ENCODE measurements at places on chromosomes 4 and X.

DNA sequence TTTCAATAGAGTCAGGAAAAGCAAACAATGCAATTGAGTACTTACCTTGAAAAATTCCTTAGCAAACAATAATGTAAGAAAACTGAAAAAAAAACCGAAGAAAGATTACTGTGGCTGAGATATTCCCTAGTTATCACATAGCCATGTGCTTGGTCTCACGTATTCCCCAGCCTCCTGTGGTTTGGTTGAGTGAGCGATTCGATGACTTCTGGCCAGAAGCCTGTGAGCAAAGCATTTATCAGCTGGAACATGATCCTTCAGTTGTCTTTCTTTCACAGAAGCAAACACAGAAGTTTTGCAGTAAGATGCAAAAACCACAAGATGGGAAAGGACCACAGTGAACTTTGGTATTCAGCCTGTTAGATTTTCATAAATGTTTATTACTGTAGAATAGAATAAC lies 1754.3 kb upstream of the AGA start:
- no peak for DNase-seq

- no peak for DNase-seq
These were observed 147.5 kb downstream of the DLG3 start for GRCh38 chrX:70592091-70592490.

GRCh38 chr4:15333692-15334633 lies 93.9 kb upstream of the C1QTNF7 start:
- DNase-seq = no peak

- no peak for DNase-seq
These were observed 1847.5 kb upstream of the IGFBP7 start for GRCh38 chr4:58957711-58958110.

DNA sequence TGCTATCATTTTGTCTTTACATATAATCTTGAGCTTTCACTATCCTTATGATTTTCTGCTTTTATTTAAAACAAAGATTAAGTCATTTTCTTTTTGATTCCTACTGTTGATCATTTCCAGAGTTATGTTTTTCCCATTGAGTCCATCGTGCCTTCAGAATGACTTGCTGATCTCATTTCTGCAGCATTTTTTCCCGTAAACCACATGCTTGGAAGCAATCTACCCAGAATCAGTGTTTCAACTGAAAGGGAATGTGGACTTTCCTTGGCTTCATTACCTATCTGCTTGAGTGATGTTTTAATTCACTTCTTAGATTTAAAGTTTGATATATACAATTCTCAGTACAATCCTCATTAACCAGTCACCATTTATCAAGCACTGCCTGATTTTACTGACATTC lies 192.4 kb upstream of the FSTL5 start:
- no peak for DNase-seq

DNA sequence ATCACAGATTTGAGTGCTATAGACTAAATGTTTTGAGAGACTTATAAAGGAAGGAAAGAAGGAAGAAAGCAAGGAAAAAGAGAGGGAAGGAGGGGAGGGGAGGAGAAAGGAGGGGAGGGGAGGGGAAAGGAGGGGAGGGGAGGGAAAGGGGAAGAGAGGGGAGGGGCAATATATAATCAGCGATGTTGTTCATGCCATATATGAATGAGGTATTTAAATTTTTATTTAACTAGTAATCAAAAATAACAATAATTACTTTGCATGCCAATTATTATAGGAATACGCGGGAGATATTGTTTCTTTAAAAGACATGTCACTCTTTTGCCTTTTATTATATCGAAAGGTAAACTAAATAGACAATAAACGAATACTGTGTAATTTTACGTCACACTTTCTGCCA lies 1029.7 kb downstream of the FAT4 start:
- no peak for DNase-seq

DNA sequence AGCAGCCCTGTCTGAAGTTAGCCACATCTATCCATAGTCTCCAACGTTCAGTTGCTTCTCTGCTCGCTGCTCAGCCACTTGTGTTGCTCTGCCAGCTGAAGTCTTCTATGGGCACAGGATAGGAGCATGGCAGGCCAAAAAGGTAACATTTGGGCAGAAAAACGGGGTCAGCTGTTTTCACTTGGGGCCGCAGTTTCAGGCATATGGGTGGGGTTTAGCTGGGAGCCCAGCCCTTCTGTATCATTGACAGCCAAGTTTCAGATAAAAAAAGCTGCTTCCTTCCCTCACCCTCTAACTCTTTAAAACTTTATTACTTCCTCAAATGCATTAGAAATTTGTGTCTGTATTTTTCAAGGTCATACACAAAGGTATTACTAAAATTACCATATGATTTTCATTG lies 18.4 kb upstream of the MANBA start:
- no peak for DNase-seq
